Glomerular endothelial cell (primary cell): ENCODE measurements at places on chromosomes 6 and 20. TPM values are rescaled to one million over a fixed set of nuclear protein-coding genes. Genes with fewer than 3 reads are reported as not detected.

Gene RXRB
- 24.6 and 25.2 TPM in 2 replicates for total RNA-seq

Gene IL22RA2
- total RNA-seq: not detected in 2 replicates

Gene SPDEF
- not detected in 2 replicates for total RNA-seq

Gene OOEP
- total RNA-seq: not detected in 2 replicates

Gene ZNF334
- 0.73 and 1.1 TPM in 2 replicates for total RNA-seq

Gene STMND1
- total RNA-seq: not detected in 2 replicates

Gene AVP
- not detected in 2 replicates for total RNA-seq

Gene BPIFB2
- total RNA-seq: not detected in 2 replicates

Gene ZSWIM1
- 9.4 and 11.4 TPM in 2 replicates for total RNA-seq

Gene SLC35D3
- total RNA-seq: not detected in 2 replicates

Gene TCF21
- total RNA-seq: 0.41 and 0.44 TPM in 2 replicates

Gene PSORS1C2
- total RNA-seq: not detected in 2 replicates
